ENCODE measurements at places on chromosomes 12 and 14.

DNA sequence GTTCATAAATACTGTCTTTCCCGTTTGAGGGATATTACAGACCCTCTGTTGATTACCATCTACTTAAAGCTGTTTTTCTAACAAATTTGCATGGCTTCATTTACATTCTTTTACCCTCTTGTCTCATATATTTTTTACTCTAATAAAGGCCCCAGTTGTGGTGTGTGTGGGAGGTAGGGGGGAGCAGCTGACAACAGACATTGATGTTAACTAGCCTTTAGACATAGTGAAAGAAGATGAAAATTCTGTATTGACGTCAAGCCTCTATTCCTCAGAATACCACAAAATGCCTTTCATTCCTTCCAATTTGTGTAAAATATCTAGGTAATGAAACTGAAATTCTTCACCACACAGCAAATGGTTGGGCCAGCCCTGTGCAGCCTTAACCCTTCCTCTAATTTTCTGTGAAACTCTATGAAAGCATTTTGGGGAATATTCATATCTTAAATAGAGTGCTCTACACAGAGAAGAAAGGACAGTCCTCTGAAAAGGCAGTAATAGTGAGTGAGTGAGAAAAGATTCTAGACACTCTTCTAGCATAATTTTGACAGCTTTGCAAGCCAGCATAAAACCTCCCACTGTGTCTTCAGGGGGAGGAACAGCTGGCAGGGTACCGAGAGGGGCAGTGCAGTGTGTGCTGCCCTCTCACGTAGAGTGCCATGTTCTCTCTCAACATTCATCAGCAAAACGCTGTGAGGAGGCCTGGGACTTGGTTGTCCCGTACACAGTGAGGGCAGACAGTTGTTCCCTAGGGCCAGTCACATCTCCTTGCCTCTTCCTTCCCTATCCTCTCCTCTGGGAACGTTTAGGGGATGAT lies 20.1 kb upstream of the CERS5 start:
- H3K27me3 ChIP-seq: no peaks in the 10 kb centered on the region
- no peak for DNase-seq
- no peak overlapping the region for H3K4me3 ChIP-seq
- H3K27ac ChIP-seq: no peak overlapping the region

- H3K4me1 ChIP-seq: peaks cover 10% of the 10 kb centered on the region
- H3K27me3 ChIP-seq: no peaks in the 10 kb centered on the region
- H3K4me3 ChIP-seq: no peak overlapping the region
- no peaks in the 10 kb centered on the region for H3K36me3 ChIP-seq
- no peak overlapping the region for H3K27ac ChIP-seq
- no peak for DNase-seq
These were observed 32.9 kb downstream of the FOXN4 start for GRCh38 chr12:109276160-109276559.

DNA sequence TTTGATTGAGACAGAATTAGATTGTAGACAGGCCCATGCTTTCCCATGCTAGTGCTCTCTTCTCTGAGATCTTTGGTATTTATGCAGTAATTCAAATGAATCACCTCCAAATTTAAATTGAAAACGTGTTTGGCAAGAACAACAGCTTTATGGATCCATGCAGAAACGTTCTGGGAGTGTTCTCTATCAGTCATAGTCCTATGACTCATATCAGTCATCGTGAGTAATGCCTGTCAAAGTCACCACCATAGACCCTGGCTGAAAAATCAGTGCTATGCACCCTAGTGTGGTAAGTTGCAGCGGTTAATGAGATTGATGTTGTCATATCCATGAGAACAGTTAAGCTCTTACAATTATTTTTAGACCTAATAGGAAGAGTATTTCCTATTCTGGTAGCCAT lies 90.1 kb upstream of the FOXG1 start:
- no peak overlapping the region for H3K27ac ChIP-seq
- no peaks in the 10 kb centered on the region for H3K4me1 ChIP-seq
- DNase-seq: no peak
- no peak overlapping the region for H3K4me3 ChIP-seq
- H3K36me3 ChIP-seq: no peaks in the 10 kb centered on the region

GRCh38 chr12:120346681-120347080 lies 19.1 kb upstream of the PLA2G1B start:
- no peaks in the 10 kb centered on the region for H3K36me3 ChIP-seq
- no peak overlapping the region for H3K27ac ChIP-seq
- H3K4me1 ChIP-seq: no peaks in the 10 kb centered on the region
- no peak for DNase-seq
- no peaks in the 10 kb centered on the region for H3K27me3 ChIP-seq

GRCh38 chr12:108638997-108639822 lies 5.5 kb upstream of the SELPLG start:
- DNase-seq: no peak
- peaks cover 66% of the 10 kb centered on the region for H3K4me1 ChIP-seq
- H3K27ac ChIP-seq: peak overlapping the region; percentile 70
- no peak overlapping the region for H3K4me3 ChIP-seq

DNA sequence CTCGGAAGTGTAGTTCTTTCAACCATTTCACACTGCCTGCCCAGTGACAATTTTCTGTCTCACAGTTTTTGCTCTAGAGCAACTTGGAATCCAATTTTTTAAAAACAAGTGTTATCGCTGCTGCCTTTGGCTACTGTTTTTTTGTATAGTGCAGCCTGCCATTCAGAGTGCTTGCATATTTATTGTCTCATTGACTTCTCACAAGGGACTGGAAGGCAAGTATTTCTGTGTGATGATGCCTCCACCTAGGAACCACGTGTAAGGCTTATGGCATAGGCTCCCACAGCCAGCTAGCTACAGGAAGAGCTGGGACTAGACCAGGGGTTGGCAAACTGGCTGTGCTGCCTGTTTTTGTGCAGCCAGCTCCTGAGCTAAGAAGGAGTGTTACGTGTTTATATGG lies 903 bp downstream of the PARPBP start:
- no peaks in the 10 kb centered on the region for H3K4me1 ChIP-seq
- H3K27me3 ChIP-seq: no peaks in the 10 kb centered on the region
- no peak overlapping the region for H3K4me3 ChIP-seq

GRCh38 chr12:32155961-32156529 lies 49.4 kb downstream of the BICD1 start:
- no peak for DNase-seq
- no peaks in the 10 kb centered on the region for H3K36me3 ChIP-seq
- H3K4me1 ChIP-seq: no peaks in the 10 kb centered on the region
- H3K27me3 ChIP-seq: no peaks in the 10 kb centered on the region
- H3K27ac ChIP-seq: no peak overlapping the region
- no peak overlapping the region for H3K4me3 ChIP-seq

GRCh38 chr14:75519826-75520728 lies 2.2 kb upstream of the BATF start:
- H3K4me1 ChIP-seq: peaks cover 3% of the 10 kb centered on the region
- H3K36me3 ChIP-seq: no peaks in the 10 kb centered on the region
- no peak overlapping the region for H3K27ac ChIP-seq
- no peaks in the 10 kb centered on the region for H3K27me3 ChIP-seq
- DNase-seq: no peak

DNA sequence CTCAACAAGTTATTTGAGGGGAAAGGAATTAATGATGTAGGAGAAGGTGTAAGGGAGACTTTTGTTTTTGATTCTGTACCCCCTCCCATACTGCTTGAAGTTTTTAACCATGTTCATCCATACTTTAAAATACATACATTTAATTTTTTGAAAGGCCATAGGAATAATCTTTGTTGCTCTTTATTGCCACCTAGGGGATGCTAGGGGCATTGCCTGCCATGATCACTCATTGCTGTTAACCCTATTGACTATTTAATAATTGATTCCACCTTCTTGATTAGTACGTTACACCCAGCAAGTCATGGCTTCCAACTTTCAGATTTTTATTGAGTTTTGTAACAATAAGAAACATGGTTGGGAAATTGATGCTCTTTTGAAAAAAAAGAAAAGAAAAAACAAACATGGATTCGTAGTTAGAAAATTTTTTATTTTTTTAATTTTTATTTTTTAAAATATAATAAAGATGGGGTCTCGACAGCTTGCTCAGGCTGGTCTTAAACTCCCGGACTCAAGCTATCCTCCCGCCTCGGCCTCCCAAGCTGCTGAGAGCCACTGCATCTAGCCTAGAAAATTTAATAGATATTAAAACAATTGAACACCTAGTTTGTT lies 8.5 kb upstream of the PRKAB1 start:
- no peaks in the 10 kb centered on the region for H3K4me1 ChIP-seq
- H3K27me3 ChIP-seq: no peaks in the 10 kb centered on the region
- no peak overlapping the region for H3K4me3 ChIP-seq
- H3K36me3 ChIP-seq: no peaks in the 10 kb centered on the region

GRCh38 chr14:99517643-99518381 lies 36.6 kb downstream of the CCNK start:
- no peaks in the 10 kb centered on the region for H3K36me3 ChIP-seq
- no peak overlapping the region for H3K4me3 ChIP-seq
- no peaks in the 10 kb centered on the region for H3K27me3 ChIP-seq
- H3K4me1 ChIP-seq: peaks cover 4% of the 10 kb centered on the region
- no peak overlapping the region for H3K27ac ChIP-seq

- H3K27me3 ChIP-seq: peaks cover 4% of the 10 kb centered on the region
- no peak for DNase-seq
- no peak overlapping the region for H3K4me3 ChIP-seq
- H3K36me3 ChIP-seq: no peaks in the 10 kb centered on the region
These were observed 4.1 kb upstream of the FAM222A start for GRCh38 chr12:109709401-109709991.

- peak overlapping the region; percentile 87 for H3K27ac ChIP-seq
- no peak for DNase-seq
- no peak overlapping the region for H3K4me3 ChIP-seq
- no peaks in the 10 kb centered on the region for H3K36me3 ChIP-seq
- no peaks in the 10 kb centered on the region for H3K27me3 ChIP-seq
- peaks cover 74% of the 10 kb centered on the region for H3K4me1 ChIP-seq
These were observed 25.3 kb downstream of the PPFIBP1 start for GRCh38 chr12:27549236-27549800.

- no peak overlapping the region for H3K27ac ChIP-seq
- no peak overlapping the region for H3K4me3 ChIP-seq
- H3K36me3 ChIP-seq: no peaks in the 10 kb centered on the region
These were observed 718.8 kb upstream of the TMEM132C start for GRCh38 chr12:127548123-127548553.

GRCh38 chr12:3311027-3311402 lies 180.0 kb upstream of the PRMT8 start:
- no peaks in the 10 kb centered on the region for H3K27me3 ChIP-seq
- DNase-seq: no peak
- H3K27ac ChIP-seq: no peak overlapping the region
- H3K4me3 ChIP-seq: no peak overlapping the region
- H3K36me3 ChIP-seq: no peaks in the 10 kb centered on the region

DNA sequence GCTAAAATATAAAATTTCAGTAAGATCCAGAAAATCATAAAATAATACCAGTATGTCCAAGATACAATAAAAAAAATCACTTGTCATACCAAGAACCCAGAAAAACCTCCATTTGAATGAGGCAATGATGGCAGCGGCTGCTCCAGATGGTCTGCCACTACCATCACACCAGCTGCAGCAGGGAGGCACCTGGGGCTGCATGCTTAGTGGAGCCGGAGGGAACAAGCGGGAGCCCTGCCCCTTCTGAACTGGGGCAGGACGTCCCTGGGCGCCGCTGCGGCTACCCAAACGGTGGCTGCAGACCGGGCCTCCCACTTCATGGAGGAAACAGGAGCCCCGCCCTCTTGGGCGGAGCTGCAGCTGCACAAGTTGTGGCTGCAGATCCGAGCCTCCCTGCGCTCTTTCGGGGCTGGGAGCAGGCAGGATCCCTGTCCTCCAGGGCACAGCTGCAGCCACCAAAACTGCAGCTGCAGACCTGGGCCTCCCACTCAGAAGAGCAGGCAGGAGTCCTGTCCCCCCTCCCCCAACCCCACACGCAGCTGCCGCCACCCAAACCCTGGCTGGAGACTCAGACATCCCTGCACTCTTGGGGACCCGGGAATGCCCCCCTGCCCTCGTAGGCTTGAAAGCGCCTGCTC lies 36.1 kb upstream of the OR5AU1 start:
- H3K36me3 ChIP-seq: no peaks in the 10 kb centered on the region
- no peaks in the 10 kb centered on the region for H3K27me3 ChIP-seq
- H3K4me1 ChIP-seq: no peaks in the 10 kb centered on the region
- H3K4me3 ChIP-seq: peak overlapping the region; percentile 1

DNA sequence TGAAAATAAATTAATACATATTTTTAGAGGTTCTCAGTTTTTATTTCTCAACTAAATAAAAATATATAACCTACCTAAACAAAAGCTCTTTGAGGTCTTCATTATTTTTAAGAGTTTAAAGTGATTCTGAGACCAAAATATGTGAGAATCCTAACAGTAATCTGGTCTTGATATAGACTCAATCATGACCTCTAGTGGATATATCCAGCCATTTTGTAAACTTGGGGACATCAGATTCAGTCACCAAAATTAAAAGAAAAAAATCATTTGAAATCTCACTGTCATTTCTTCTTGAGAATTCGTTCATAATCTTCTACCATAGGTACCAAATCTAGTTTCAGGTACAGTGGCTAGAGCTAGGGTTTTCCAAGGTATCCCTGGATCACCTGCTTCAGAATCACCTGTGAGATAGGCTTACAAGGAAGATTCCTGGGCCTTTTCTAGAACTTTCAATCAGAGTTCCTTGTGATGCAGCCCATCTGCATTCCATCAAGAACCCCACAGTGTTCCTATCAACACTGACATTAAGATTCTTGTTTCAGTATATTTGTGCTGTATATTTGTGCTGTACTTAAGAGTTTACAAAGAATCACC lies 214.9 kb downstream of the ADAMTS20 start:
- H3K27ac ChIP-seq: no peak overlapping the region
- no peak for DNase-seq
- peaks cover 16% of the 10 kb centered on the region for H3K4me1 ChIP-seq
- no peaks in the 10 kb centered on the region for H3K36me3 ChIP-seq

- H3K4me3 ChIP-seq: no peak overlapping the region
- no peaks in the 10 kb centered on the region for H3K36me3 ChIP-seq
- no peak for DNase-seq
- H3K4me1 ChIP-seq: peaks cover 60% of the 10 kb centered on the region
- H3K27ac ChIP-seq: peak overlapping the region; percentile 92
- no peaks in the 10 kb centered on the region for H3K27me3 ChIP-seq
These were observed 4.2 kb downstream of the GSG1 start for GRCh38 chr12:13099066-13099843.

DNA sequence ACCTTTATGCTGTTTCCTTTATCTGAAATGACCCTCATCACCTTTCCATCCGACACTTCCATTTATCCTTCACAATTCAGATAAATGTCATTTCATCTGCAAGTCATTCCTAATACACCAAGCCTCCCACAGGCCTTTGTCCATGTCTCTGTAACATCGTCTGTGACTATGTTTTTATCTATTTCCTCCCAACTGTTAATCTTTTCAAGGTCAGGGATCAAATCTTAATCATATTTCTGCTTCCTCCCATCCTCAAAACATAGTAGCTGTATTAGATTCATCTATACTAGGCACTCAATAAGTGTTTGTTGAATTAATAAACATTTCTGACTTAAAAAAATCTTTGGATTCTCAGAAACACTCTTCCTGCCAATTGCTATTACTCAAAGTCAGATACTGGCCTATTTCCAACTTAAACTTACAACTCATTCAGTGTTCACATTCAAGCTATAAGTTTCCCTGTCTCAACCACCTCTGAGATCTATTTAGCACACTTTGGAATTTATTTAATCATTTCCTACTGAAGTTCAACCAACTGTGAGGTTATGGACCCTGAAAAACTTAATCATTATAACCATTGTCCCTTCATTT lies 100.2 kb upstream of the ALX1 start:
- no peaks in the 10 kb centered on the region for H3K27me3 ChIP-seq
- H3K36me3 ChIP-seq: no peaks in the 10 kb centered on the region
- no peaks in the 10 kb centered on the region for H3K4me1 ChIP-seq
- DNase-seq: no peak
- no peak overlapping the region for H3K27ac ChIP-seq

Measured in heart left ventricle (tissue), 16 donors.